Glutamatergic neuron (in vitro differentiated cells): ENCODE measurements at places on chromosomes 11 and 22. TPM values are rescaled to one million over a fixed set of nuclear protein-coding genes. Genes with fewer than 3 reads are reported as not detected.

DNA sequence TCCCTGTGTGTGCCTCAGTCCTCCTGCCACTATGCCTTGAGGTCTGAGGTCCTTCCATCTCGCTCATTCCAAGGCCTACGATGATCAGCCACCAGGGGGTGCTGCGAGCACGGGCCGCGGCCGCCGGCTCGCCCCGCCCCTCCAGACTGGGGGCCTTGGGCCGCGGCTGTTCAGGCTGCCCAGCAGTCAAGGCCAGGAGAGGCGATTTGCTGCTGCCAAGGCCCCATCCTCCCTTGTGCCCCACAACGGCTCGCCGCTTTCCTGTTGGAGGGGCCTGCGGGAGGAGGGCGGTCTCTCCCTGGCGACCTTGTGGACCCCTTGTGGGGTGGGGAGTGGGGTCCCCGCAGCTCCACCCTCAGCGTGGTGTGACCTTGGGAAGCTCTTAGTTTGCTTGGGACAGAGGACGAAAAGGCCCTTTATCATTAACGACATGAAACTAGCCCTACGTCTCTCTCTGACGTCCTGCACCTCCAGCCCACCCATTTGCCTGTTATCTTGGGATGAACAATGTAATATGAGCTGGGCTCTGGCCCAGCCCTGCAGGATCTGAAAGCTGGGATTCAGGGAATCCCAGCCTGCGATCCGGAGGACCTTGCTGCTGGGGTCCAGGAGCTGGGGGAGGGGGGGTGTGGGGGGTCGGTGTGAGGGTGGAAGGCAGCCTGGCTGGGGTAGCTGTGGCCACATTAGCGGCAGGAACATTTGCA, 5.3 kb upstream of the GALR3 start:
- peaks cover 6% of the 10 kb centered on the region for H3K4me1 ChIP-seq
- peak overlapping the region; percentile 61 for H3K4me3 ChIP-seq
- peaks cover 14% of the 10 kb centered on the region for H3K27me3 ChIP-seq

DNA sequence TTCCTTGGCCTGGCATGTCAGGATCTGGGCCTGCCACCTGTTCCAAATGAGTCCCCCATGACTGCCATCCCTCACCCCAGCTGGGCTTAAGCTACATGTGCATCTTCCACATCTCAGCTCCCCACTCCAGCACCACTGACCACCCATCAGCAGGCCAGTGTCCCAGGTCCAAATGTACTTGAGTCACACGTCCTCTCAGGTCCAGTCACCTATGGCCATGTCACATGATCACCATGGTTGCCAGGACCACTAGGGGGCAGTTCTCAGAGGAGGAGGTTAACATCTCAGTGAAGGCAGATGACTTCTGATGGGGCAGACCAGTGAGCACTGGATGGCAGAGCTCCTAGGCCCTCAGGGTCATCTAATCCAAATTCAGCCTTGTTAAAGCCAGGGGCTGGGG, 41.9 kb upstream of the WNT11 start:
- H3K36me3 ChIP-seq, result no peaks in the 10 kb centered on the region
- no peak overlapping the region for H3K27ac ChIP-seq
- H3K27me3 ChIP-seq, result peaks cover 8% of the 10 kb centered on the region
- H3K4me3 ChIP-seq, result no peak overlapping the region
- H3K4me1 ChIP-seq, result peaks cover 11% of the 10 kb centered on the region

GRCh38 chr11:1783725-1784529, 20.2 kb upstream of the CTSD start:
- no peak overlapping the region for H3K4me3 ChIP-seq
- H3K36me3 ChIP-seq, result no peaks in the 10 kb centered on the region
- peaks cover 21% of the 10 kb centered on the region for H3K4me1 ChIP-seq
- no peak overlapping the region for H3K27ac ChIP-seq
- DNase-seq, result peak; percentile 11

ATP6V1E1 gene
- 112 TPM for total RNA-seq

GRK3 gene
- total RNA-seq, result 12.4 TPM

CHEK1 gene
- total RNA-seq, result 23.1 TPM

MMP27 gene
- not detected for total RNA-seq

A4GALT gene
- total RNA-seq, result 61.4 TPM
